ENCODE measurements at places on chromosomes 1 and 21.

GRCh38 chr1:206012086-206012859, 9.1 kb upstream of the RAB7B start:
- DNase-seq = peak; percentile 44

DNA sequence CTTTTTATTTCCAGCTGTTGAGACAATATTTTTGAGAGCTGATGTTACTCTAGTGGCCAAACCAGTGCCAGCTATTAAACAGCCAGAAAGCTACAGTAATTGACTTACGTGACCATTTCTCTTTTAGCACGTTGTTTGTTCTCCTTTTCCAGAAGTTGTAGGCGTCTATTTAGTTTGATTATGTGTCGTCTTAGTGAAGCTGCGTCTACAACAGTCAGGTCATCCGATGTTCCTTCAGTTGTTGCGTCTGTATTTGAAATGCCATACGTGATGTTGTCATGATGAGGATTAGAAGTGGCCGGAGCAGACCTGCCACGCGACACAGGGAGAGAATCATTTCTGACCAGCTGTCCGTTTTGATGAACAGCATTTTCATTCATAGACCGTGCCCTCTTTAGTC, 38.2 kb downstream of the TMEM51 start:
- no peak for DNase-seq

GRCh38 chr21:42621166-42621818, 32.1 kb upstream of the PDE9A start:
- DNase-seq = no peak

- no peak for DNase-seq
Measured at GRCh38 chr21:24658926-24659325, 948.4 kb downstream of the MRPL39 start.

DNA sequence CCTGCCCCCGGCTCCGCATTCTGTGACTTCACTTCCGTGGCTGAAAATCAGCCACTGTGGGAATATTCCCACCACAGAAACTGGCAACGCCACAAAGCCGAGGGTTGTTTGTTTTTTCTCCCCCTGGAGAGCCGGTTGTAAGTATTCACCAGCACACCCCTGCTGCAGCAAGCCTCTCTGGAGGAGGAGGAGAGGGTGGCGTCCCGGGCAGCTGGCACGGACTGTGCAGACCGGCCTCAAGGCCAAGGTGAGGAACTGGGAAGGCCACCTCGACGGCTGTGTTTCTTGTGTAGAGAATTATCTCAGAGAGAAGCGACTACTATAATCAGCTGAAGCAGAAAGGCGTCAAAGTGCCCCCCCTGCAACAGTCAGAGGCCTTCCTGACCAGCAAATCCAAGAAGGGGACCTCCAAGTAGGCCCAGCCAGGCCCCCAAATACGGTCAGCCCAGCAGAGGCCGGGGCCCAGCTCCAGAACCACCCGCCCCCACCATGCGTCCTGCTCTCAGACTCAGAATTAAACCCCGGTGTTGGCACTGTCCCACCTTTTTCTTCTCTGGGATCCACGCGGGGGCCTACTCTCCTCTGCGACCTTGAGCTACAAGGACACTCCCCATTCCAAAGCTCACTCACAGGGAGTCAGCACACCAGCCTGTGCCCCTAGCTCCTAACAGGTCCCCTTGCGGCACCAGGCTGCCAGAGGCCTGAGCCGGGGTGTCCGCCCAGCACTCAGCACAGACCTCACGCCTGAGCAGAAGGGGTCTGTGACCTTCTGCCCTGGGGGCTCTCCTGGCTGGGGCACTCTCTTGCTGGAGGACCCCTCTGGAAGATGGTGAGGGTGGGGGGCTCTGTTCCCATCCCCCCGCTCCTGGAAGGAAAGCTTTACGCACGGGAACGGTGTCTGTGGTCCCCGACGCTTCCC, 1.2 kb upstream of the SMIM1 start:
- DNase-seq = no peak

GRCh38 chr1:225228871-225229303, 199.0 kb downstream of the LBR start:
- no peak for DNase-seq

GRCh38 chr1:59927213-59927612, 640 bp upstream of the CYP2J2 start:
- DNase-seq = no peak

DNA sequence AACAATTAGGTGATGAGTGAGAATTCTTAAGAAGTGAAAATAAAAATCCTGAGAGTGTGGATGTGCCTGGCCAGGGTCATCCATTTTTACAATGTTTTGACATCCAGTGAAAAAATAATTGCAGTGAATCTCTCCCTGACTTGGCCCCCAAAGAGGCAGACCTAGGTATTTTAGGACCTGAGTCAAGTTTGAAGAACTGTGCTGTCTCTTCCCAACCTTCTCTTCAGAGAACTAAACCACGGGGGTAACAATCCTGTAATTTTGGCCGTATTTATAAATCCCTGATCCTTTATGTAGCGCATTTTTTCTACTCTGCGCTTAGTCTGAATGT, 43.3 kb upstream of the PPP2R5A start:
- no peak for DNase-seq

- DNase-seq = no peak
Measured at GRCh38 chr1:31645274-31645568, 545 bp upstream of the PEF1 start.

GRCh38 chr1:79323239-79324025, 316.9 kb upstream of the ADGRL4 start:
- DNase-seq = no peak

DNA sequence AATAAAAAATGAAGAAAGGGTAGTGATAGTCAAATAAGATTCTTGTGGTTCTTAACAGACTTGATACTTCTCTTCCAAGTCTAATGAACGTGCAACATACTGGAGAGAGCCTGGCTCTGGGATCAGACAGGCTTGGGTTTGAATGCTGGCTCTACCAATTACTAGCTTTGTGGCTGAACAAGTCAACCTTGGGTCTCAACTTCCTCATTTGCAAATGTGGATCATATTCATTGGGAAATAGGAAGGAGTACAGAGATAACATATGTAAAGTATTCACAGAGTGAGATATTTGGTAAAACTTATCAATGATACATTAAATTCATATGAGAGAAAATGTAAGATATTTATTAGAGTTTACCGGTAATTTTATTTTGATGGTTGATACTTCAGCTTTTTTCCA, 2.0 kb downstream of the EDEM3 start:
- DNase-seq = no peak

DNA sequence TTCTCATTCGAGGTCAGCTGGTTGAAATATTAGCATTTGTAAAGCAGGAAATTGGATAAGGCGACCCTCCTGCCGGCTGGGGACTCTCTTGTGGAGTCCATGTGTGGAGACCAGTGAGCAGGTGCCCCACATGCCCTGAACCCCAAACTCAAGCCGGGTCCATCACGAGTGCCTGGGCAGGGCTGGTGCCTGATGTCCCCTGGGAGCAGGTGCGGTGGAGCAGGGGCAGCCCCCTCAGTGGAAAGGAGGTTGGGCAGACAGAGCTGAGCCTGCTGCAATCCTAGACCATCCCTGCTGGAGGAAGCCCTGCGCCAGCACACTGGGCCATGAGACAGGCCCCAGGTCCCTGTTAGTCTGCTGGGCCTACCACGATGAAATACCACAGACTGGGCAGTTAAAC, 395.6 kb downstream of the NPHP4 start:
- no peak for DNase-seq

DNA sequence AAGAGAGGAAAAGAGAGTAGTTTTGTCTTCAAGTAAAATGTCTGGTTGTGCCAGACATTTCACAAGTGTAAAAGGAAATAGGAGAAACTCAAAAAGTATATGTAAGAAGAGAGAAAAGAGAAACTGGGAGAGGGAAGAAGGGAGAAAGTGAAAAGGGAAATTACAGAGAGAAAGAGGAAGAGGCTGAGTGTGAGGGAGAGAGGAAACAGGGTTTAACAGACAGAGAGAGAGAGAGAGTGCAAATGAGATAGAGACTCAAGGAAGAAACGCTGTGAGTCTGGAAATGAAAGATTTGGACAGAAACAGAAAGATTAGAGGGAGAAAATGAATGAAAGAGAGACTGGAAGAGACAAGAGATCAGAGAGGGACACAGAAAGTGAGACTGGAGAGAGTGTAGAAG, 806.2 kb downstream of the PLA2G4A start:
- DNase-seq = no peak

GRCh38 chr1:207321790-207322645, 540 bp downstream of the CD55 start:
- no peak for DNase-seq

DNA sequence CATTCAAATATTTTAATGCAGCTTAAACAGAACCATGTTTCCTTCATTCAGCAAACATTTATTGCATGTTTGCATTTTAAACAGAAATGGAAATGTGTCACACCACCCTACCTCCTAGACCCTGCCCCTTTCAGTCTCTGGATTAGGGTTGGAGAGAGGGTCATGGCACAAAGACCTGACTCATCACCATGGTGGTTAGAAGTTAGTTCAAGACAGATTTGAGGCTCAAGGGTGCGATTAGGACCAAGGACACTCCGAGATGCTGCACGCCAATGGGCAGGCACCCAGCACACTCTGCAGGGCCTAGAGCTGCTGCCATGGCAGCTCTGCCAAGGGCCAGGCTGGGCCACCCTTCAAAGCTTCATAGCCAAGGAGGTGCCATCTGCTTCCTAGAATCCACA, 86.9 kb downstream of the NAV1 start:
- DNase-seq = no peak

DNA sequence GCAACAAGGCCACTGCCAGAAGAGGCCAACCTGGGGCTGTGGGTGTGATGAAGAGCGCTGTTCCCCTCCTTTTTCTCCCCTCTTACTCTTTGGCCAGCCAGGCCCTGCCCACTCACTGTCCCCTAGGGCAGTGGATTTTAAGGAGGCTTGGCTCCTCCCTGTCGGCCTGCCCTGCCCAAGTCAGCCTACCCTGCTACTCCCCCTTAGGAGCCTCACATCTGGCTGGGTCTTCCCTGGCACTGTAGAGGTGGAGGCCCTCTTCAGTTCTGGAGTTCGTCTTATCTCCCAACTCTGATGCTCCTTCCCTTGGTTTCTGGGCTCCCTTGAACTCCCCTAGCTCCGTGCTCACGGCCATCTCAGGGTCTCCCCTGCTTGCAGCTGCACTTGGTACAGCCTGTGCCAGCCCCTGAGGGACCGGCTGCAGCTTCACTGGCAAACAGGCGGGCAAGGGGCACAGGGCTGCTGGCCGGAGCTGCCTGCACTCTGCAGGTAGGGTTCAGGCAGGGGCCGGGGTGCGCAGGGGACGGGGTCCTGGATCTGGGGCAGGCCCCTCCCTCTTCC, 4.0 kb downstream of the AMPD2 start:
- DNase-seq = peak; percentile 21

- no peak for DNase-seq
Measured at GRCh38 chr1:66288048-66288447, 245.9 kb upstream of the SGIP1 start.

- DNase-seq = no peak
Measured at GRCh38 chr21:34343838-34344381, 19.9 kb upstream of the KCNE2 start.

DNA sequence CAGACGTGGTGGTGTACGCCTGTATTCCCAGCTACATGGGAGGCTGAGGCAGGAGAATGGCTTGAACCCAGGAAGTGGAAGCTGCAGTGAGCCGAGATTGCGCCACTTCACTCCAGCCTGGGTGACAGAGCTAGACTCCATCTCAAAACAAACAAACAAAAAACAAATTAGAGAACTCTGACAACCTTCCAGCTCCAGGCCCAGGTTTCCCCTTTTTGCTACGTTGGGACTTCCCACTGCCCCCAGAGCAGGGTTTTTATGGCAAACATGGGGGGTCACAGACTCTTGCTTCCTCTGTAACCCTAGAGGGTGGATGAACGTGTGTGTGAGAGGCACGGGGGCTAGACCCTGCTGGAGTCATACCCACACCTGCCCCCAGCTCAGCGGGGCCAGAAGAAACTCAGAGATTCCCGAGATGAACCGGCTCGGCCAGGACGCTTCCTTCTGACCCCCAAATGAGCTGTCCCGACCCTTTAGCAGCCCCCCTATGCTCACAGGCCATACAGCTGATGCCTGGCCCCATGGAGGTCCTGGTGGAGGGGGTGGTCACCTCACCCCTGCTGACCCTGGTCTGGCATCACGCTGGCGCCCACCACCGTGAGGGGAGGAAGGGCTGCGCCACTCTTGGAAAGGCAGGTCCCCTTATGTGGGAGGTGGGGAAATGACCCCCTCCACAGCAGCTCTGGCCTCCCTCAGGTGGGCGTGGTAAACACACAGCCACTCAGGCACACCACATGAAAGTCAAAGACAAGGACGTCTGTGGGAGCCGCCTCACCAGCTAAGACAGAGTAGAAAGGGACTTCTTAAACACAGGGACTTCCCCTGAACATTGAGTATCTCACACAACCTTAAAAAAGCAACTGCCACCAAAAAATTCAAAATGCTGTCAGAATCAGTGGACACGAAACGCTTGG, 7.1 kb downstream of the GPR157 start:
- DNase-seq = peak; percentile 44

- DNase-seq = no peak
Measured at GRCh38 chr21:27825035-27825434, 858.1 kb upstream of the ADAMTS5 start.

DNA sequence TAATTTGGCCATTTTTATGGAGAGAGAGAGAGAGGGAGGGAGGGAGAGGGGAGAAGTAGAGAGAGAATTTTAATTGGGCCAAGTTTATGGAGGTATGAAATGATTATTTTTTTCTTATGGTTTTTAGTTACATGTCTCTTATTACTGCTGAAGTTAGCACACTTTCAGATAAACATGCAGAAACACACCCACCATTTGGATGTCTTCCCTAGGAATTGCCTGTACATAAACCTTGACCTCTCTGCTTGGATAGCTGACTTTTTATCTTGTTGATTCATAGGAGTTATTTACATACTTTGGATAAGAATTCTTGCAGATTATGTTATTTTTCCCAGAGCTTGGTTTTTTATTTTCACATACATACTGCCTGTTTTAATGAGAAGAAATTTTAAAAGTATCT, 310.2 kb upstream of the ADAMTS5 start:
- DNase-seq = no peak

GRCh38 chr1:182990413-182991144, 32.6 kb upstream of the LAMC1 start:
- no peak for DNase-seq

DNA sequence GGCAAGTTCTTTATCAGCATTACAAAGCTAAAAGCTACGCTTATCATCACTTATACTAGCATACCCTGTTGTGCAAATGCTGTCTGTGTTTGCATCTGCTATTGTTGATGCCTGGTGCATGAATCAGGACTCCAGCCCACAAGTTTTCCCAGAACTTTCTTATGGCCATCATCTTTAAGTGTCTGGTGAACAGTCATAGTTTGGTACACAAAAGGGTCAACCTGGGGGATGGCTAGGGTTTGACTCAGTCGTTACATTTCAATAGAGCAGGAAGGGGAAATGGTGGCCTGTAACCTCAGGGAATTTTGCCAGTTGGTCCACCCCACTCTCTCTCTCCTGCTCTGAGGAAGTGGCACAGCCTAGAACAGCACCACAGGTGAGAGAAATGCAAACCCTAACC, 35.4 kb downstream of the SELL start:
- no peak for DNase-seq

Measured in CD4-positive, alpha-beta T cell treated with Interleukin-17A for 4 hours (primary cell).